Esophagus squamous epithelium (tissue), 5 donors: ENCODE measurements at places on chromosomes 1 and 21.

DNA sequence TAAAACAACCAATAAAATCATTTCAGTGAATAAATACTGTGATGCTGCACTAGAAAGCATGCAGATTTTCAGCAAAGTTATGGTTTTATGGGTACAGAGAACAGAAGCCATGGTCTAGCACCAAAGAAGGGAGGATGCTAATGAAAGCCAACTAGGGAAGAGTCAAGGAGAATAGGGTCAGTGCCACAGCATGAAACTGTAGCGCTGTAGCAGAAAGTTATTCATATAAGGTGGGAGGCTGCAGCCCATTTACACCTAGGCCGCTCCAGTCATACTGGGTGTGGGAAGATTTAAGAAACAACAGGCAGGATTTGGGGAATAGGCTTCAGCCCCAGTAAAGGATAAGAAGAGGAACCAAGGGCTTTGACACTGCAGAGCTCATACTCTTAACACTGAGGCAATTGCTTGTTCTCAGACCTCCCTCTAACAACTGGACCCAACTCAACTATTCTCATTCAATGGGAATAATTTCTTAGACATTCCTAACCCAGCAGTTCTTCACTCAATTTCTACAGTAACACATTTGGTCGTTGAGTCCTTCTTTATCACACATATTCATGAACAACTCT is 4.4 kb downstream of the IFI16 start:
- peaks cover 78% of the 10 kb centered on the region for H3K4me1 ChIP-seq
- H3K27ac ChIP-seq: peak overlapping the region; percentile 81
- no peak for DNase-seq
- H3K36me3 ChIP-seq: peaks cover 25% of the 10 kb centered on the region
- H3K27me3 ChIP-seq: no peaks in the 10 kb centered on the region

- H3K27ac ChIP-seq: no peak overlapping the region
- H3K27me3 ChIP-seq: no peaks in the 10 kb centered on the region
- no peaks in the 10 kb centered on the region for H3K4me1 ChIP-seq
- H3K36me3 ChIP-seq: no peaks in the 10 kb centered on the region
- H3K4me3 ChIP-seq: no peak overlapping the region
Measured at GRCh38 chr1:169326956-169327268, 40.7 kb downstream of the NME7 start.

DNA sequence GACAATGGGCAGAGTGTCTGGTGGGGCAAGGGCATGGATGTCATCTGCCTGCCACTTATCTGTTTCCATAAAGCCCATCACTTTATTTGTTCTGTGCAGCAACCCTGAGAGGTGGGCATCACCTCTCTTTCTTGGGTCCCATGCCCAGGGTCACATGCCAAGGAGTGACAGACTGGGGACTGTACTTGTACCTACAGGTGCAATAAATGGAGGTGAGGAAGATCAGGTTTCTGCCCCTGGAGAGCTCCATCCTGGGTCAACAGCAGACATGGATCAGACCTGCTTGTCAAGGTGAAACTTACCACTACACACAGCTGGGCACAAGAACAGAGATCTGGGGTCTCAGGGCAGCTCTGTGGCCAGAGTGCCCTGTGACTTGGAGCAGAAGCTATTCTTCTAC is 18.4 kb upstream of the PRDM16 start:
- no peaks in the 10 kb centered on the region for H3K27me3 ChIP-seq
- no peaks in the 10 kb centered on the region for H3K36me3 ChIP-seq
- no peak overlapping the region for H3K27ac ChIP-seq
- H3K4me1 ChIP-seq: no peaks in the 10 kb centered on the region
- no peak overlapping the region for H3K4me3 ChIP-seq

DNA sequence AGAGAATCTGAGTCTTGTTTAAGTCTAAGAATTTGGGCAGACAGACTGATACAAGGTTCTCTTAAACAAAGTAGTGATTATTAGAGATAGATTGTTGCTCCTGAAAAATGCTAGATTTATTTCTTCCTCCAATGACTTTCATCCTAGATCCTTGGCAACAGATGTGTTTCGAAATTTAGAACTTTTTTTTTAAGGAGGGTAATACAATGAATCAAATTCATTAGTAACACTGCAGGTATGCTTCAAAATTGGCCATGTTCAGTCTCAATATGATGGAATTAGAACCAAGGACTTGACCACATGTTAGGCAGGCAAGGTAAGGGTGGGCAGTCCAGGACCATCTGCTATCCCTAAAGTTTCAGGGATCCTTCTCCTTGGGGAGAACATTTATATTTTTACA is 4.5 kb upstream of the LCE1F start:
- DNase-seq: no peak
- H3K27me3 ChIP-seq: no peaks in the 10 kb centered on the region
- no peaks in the 10 kb centered on the region for H3K36me3 ChIP-seq
- H3K4me3 ChIP-seq: no peak overlapping the region

DNA sequence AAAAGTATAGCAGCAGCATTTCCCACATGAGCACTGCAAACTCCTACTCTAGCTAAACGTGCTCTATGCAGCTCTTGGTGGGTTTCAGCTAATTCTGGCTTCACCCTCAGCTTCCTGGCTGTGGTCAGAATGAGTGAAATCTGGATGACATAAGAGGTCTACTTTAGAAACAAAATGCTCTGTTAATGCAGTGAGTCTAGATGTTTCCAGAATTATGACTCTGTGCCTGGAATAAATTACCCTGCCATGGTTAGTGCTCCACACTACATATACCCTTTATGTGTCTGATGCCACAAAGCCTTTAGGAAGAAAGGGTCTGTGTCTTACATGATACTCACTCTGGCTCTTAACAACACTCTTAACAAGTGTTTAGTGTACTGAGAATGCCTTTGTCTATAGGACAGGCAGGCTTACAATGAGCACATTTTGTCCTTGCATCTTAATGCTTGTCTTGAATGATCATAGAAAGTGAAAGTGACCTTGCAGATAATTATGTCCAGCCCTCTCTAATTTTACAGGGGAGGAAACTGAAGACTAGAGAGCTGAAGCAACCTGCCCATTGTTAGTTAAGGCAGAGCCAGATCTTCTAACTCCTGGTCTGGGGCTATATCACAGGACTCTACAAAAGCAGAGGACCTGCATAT is 9.2 kb downstream of the S100A10 start:
- peaks cover 39% of the 10 kb centered on the region for H3K4me1 ChIP-seq
- no peak overlapping the region for H3K4me3 ChIP-seq
- peaks cover 70% of the 10 kb centered on the region for H3K36me3 ChIP-seq
- no peaks in the 10 kb centered on the region for H3K27me3 ChIP-seq
- H3K27ac ChIP-seq: no peak overlapping the region

GRCh38 chr1:154791292-154792166 is 78.6 kb downstream of the KCNN3 start:
- no peaks in the 10 kb centered on the region for H3K36me3 ChIP-seq
- no peak overlapping the region for H3K4me3 ChIP-seq
- H3K27me3 ChIP-seq: no peaks in the 10 kb centered on the region
- H3K4me1 ChIP-seq: no peaks in the 10 kb centered on the region

GRCh38 chr21:46229133-46229922 is 754 bp upstream of the LSS start:
- H3K27me3 ChIP-seq: no peaks in the 10 kb centered on the region
- no peak for DNase-seq
- H3K36me3 ChIP-seq: peaks cover 34% of the 10 kb centered on the region
- peak overlapping the region; percentile 83 for H3K27ac ChIP-seq

DNA sequence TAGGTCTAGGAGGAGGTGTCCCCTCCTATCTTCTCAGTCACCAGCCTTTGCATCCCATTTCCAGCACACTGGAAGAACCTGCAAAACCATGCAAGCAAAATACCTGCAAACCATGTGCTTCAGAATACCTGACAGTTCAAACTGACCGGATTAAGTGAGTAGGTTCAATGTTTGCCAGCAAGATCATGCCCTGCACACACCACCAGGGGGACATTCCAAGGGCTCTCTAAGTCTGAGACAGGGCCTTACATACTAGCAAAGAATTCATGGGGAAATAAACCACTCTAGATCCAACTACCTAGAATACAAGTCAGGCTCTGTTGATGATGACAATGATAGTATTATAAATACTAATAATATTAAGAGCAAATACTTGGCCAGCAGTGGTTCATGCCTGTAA is 27.6 kb downstream of the INPP5B start:
- DNase-seq: no peak
- no peaks in the 10 kb centered on the region for H3K27me3 ChIP-seq
- H3K27ac ChIP-seq: no peak overlapping the region
- peaks cover 16% of the 10 kb centered on the region for H3K4me1 ChIP-seq
- no peaks in the 10 kb centered on the region for H3K36me3 ChIP-seq

GRCh38 chr1:172931761-172932160 is 119.0 kb downstream of the TNFSF18 start:
- no peak for DNase-seq
- no peaks in the 10 kb centered on the region for H3K36me3 ChIP-seq
- H3K27ac ChIP-seq: no peak overlapping the region
- no peak overlapping the region for H3K4me3 ChIP-seq
- no peaks in the 10 kb centered on the region for H3K27me3 ChIP-seq

DNA sequence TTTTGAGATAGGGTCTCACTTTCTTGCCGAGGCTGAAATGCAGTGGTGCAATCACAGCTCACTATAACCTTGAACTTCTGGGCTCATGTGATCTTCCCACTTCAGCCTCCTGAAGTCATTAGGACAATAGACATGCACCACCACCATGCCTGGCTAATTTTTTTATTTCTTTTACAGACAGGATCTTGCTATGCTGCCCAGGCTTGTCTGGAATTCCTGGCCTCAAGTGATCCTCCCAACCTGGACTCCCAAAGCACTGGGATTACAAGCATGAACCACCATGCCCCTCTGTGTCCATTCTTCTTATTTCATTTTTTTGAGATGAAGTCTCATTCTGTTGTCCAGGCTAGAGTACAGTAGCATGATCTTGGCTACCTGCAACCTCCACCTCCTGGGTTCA is 12.0 kb upstream of the KLHL20 start:
- no peak overlapping the region for H3K27ac ChIP-seq
- no peak for DNase-seq
- no peaks in the 10 kb centered on the region for H3K27me3 ChIP-seq
- no peaks in the 10 kb centered on the region for H3K36me3 ChIP-seq
- no peaks in the 10 kb centered on the region for H3K4me1 ChIP-seq

GRCh38 chr1:98991127-98992012 is 13.3 kb downstream of the PLPPR5 start:
- H3K36me3 ChIP-seq: no peaks in the 10 kb centered on the region
- H3K4me3 ChIP-seq: no peak overlapping the region
- no peak overlapping the region for H3K27ac ChIP-seq
- DNase-seq: no peak
- no peaks in the 10 kb centered on the region for H3K4me1 ChIP-seq

- H3K4me3 ChIP-seq: no peak overlapping the region
- no peaks in the 10 kb centered on the region for H3K36me3 ChIP-seq
- H3K4me1 ChIP-seq: no peaks in the 10 kb centered on the region
Measured at GRCh38 chr1:104468282-104468681, 718.6 kb downstream of the AMY1C start.

DNA sequence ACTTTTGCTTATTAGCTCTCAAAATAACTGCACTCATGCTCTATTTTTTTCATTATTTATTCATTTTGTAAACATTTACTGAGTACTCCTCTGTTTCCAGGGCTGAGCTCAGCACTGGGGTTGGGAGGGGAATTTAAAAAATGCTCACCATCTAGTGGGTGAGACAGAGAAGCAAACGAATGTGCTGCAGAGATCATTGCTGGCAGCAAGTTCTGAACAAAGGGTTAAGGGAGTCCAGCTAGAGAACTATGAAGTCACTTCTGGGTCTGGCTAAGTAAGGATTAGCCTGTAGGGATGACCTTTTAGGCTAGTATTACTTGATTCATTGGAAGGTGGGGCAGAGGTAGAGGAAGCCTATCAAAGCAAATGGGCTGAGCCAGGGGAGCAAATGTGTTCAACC is 99.1 kb upstream of the ZNF644 start:
- H3K36me3 ChIP-seq: no peaks in the 10 kb centered on the region
- no peaks in the 10 kb centered on the region for H3K27me3 ChIP-seq
- H3K27ac ChIP-seq: no peak overlapping the region

- no peak overlapping the region for H3K27ac ChIP-seq
- H3K4me1 ChIP-seq: no peaks in the 10 kb centered on the region
- no peaks in the 10 kb centered on the region for H3K36me3 ChIP-seq
- no peak overlapping the region for H3K4me3 ChIP-seq
Measured at GRCh38 chr1:81950037-81950436, 149.3 kb downstream of the ADGRL2 start.

- no peaks in the 10 kb centered on the region for H3K27me3 ChIP-seq
- no peak overlapping the region for H3K27ac ChIP-seq
- H3K4me3 ChIP-seq: no peak overlapping the region
- DNase-seq: no peak
- H3K4me1 ChIP-seq: no peaks in the 10 kb centered on the region
Measured at GRCh38 chr1:228996281-228996680, 261.0 kb downstream of the RHOU start.

DNA sequence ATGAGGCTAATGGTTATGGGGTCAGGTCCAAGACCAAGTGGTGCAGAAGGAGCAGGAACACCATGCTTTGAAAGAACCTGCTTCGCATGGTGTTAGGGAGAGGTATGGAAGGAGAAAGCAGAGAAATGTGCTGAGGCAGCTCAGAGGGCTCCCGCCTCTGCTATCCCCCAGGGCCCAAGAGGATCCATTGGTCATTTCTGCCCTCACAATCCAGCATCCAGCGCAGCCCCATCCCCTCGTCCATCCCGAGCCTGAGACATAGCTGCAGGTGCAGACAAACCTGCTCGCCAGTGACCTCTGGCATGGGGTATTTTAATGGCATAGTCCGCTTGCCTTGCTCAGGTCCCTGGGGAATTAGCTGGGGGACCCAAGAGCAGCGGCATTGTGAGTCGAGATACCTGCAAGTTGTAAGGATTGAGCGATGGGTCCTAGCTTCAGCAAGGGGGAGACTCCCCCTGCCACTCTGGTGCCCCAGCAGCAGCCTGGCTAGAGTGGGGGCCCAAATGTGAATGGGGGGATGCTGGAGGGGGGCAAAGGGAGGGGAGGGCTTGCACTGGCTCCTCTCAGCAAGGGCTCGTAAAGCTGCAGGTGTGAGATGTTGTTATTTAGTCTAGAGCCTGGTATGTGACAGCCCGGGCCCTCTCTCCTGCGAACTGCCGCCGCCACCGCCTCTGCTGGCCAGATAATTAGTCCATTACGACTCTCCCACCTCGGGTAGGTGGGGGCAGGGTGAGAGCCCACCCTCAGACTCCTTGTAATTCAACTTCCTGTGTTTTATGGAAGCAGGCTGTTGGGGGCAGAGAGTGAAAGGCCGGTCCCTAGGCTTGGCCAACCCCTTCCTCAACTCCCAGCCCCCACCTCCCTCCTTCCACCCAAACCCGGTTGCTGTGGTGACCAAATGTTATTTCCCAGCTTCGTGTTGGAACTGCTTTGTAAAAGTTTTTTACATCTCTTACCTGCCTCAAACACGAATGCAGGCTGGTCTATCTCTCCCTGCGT is 118.8 kb downstream of the RNF220 start:
- DNase-seq: no peak
- H3K36me3 ChIP-seq: no peaks in the 10 kb centered on the region
- H3K4me3 ChIP-seq: no peak overlapping the region
- H3K27ac ChIP-seq: no peak overlapping the region
